Left renal pelvis (tissue), 4 donors: ENCODE measurements at places on chromosomes 1 and 21. TPM values are rescaled to one million over a fixed set of nuclear protein-coding genes. Genes with fewer than 3 reads are reported as not detected.

DNA sequence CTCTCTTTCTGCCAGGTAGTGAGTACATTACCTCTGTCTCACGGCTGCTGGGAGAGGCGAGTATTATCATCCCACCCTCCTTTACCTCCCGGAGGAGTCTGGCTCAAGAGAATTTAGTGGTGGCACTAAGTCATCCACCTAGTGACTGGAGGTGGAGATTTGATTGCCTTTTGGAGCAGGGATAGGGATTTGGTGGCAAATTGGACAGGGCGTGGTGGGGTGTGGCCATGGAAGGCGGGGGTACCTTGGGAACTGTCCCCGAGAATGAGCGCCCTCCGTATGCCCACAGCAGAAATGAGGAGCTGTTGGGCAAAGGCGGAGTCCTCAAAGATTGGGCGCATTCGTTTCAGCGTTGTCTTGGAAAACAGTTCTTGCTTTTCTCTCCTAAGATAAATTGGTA, 32.1 kb upstream of the HMGN1 start:
- no peak for DNase-seq

GRCh38 chr1:227765261-227766014, 30.2 kb downstream of the SNAP47 start:
- DNase-seq: no peak

- no peak for DNase-seq
Measured at GRCh38 chr1:61639608-61640336, 85.2 kb downstream of the TM2D1 start.

DNA sequence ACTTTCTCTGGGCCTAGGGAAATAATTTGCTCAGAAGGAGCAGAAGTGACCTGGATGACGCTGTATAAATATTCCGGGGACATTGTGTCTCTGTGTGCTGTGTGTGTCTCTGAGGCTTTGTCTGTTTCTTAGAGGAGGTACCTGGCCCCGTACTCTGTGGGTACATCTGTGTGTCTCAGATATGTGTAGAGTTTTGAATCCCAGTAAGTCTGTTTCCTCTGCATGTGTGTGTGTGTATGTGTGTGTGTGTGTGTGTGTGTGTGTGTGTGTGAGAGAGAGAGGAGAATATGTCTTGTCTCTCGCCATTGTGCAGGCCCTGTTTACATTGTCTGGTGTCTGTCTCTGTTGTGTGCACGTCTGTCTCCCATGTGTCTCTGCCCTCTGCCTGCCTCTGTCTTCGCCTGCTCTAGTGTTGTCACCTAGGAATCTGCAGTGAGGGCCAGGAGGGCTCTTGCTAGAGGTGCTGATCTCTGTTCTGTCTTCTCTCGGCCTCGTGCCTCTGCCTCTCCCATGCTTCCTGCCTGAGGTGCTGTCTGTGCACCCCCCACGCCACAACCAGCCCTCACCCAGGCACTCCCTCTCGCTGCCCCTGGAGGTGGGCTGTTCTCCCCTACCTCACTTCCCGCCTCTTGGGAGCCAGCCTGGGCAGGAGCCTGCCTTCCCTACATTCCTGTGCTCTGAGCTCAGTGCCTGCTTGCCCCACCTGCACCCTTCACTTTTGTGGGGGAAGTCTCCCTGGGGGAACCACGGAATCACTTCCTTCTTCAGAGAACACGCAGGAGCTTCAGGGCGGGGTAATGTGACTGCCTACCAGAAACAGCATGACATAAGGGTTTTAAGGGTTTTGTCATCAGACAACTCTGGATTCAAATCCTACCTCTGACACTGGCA, 5.9 kb downstream of the MAP7D1 start:
- DNase-seq: no peak

GRCh38 chr21:20292280-20292679, 705.9 kb upstream of the NCAM2 start:
- no peak for DNase-seq

DNA sequence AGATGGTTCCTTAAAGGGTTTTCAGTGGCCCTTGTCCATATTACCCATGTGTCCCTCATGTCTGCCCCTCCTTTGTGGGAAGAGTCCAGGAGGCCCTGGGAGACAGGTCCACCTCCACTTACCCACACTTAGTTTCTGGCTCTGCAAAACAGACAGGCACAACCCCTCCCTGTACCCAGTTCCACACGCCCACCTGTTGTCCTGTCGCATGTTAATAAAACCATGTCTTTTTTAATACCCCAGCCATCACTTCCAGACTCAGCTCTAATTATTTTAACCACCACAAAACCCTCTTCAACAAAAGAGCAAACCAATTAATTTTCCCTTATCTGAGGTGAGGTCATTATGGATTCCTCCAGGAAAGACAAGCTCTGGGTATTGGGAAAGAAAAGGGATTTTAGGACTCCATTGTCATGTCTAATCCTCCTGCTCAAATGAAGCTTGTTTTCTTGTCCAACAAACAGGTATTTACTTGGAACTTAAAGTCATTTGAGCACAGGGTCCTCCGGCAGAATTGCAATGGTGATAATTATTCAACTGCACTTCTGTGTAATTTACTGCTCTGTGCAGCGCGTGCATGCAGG, 68.9 kb downstream of the CCDC185 start:
- DNase-seq: no peak

The DMBX1 gene
- not detected for polyA plus RNA-seq

- DNase-seq: no peak
Measured at GRCh38 chr21:43333298-43334062, 93.5 kb downstream of the SIK1 start.

DNA sequence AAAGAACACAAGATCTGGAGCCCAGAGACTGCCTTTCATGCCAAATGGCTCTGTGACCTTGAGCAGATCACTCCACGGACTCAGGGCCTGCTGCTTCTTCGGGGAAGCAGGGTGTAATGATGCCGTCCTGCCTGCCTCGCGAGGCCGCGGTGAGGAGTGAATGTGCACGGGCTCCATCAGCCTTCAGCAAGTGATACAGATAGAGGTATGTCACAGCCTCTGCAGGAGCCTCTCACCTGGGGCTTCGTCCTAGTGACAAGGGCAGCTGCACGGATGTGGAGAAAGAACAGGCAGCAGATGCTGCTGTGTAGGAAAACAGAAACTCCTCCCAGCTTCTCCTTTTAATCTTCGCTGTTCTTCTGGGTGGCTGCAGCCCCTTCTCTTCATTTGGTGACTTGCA, 127.5 kb downstream of the KCNN3 start:
- DNase-seq: no peak

The CCDC17 gene
- polyA plus RNA-seq: 2.0 TPM
